ENCODE measurements at places on chromosomes 11 and 22. TPM values are rescaled to one million over a fixed set of nuclear protein-coding genes. Genes with fewer than 3 reads are reported as not detected.

RAC2 gene
- total RNA-seq: 10.3 TPM

PES1 gene
- total RNA-seq: 13.2 TPM

PAMR1 gene
- total RNA-seq: 15.3 TPM

ABTB2 gene
- 27.4 TPM for total RNA-seq

CD44 gene
- 37.3 TPM for total RNA-seq

OR51B4 gene
- total RNA-seq: not detected

SLC22A9 gene
- total RNA-seq: not detected

ANGPTL5 gene
- 1.4 TPM for total RNA-seq

MRPL40 gene
- total RNA-seq: 31.9 TPM

LDHAL6A gene
- not detected for total RNA-seq

OR4X2 gene
- total RNA-seq: not detected

SCUBE2 gene
- total RNA-seq: 0.63 TPM

P2RX6 gene
- total RNA-seq: 1.0 TPM

SLC1A2 gene
- 2.5 TPM for total RNA-seq

GNG3 gene
- total RNA-seq: not detected

FDXACB1 gene
- total RNA-seq: 0.90 TPM

TRIM49 gene
- not detected for total RNA-seq

ACR gene
- total RNA-seq: not detected

CHKB gene
- total RNA-seq: 25.1 TPM

ARFGAP3 gene
- total RNA-seq: 29.6 TPM
